CD4-positive, alpha-beta T cell (primary cell): ENCODE measurements at places on chromosomes 4 and X.

DNA sequence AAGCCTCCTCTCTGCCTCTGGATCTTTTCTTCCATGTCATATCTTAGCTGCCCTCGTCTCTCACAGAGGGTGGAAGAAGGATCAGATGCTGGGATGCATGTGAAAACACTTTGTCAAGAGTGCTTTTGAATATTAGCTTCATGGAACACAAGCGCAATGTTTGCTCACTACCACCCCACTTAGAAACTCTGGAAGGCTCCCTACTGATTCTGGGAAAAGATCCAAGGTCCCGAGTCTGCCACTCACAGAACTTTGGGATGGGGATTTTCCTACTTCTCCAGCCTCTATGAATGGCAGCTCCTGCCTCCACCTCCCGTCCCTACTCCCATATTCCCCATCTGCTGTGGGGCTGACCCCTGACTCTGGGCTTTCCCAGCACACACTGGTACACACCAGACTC, 40.2 kb upstream of the CRMP1 start:
- DNase-seq, result no peak

GRCh38 chr4:74374561-74375327, 9.8 kb downstream of the EREG start:
- no peak for DNase-seq

DNA sequence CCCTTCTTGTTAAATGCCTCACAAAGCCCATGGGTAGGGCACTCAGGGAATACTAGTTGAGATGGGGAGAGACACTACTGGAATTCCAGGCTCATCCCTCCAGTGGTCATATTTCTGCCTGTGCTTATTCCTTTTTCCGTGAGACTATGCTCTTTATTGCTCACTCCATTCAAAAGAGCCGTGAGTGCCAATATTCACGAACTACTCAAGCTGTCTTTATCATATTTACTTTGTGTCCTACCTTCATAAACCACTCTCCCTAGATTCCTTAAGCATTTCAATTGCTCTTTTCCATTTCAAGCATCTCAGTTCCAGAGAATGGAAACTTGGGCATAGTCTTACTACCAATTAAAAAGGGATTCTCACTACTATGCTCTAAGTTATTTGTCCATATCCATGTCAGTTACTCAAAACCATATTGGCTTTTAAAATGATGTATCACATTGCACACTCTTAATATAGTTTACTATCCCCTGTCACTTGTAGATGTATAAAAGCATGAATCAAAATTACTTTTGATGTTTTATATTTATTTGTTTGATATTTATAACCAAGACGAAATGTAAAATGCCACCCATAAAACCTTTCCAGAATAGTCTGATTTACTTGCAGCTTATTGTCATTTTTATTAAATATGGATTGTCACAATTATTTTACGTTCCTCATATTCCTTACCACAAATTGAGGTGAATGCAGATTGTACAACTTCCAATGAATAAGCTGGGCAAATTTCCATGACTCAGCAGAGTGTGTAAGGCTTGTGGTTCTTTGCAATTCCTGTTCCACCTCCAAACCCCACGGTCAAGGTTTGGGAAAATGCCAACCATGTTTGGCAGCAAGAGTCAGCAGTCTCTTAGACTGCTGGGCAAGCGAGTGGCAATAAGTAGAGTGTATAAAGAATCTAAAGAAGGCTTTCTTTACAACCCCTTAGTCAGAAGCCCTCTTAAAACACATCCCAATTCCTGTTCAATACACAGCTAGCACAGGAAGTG, 24.4 kb downstream of the ENOX2 start:
- DNase-seq, result no peak

- DNase-seq, result no peak
These were observed 27.2 kb upstream of the BTC start for GRCh38 chr4:74821541-74821940.

DNA sequence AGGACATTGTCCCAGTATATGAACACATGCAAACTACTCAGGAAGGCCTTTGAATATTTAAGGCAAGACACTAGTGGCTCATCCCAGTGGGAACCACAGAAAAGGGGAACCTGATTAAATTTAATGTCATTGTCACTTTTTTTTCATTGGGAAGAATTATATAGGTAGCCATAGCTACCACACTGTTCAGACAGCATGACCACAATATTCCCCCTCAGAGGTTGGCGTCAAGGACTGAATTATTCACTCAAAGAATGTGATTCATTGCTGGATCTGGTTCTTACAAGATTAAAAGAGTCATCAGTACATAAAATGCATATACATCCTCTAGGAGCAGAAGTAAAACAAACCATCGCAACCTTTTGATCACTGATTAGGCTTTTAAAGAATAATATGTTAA, 92.0 kb upstream of the SMARCAD1 start:
- no peak for DNase-seq

GRCh38 chr4:53348046-53348445, 17.8 kb downstream of the SCFD2 start:
- no peak for DNase-seq

- DNase-seq, result no peak
These were observed 215.1 kb upstream of the PITX2 start for GRCh38 chr4:110837896-110838450.

DNA sequence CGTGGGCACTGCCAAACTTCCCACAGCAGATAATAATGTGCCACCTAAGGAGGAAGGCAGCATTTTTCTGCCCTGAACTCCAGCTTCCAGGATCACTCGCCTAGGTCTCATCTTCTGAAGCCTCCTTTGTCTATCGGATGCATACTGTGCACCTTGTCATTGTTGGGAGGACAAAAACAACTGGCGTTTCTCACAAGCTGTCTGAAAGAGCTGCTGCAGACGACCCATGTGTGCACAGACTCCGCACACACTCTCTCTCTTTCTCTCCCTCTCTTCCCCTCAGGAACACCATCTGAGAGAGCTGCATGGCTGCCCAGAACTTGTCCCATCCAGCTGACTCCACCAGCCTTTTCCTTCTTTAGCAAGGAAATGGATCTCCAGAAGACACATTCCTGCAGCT, 83.0 kb downstream of the MAML3 start:
- no peak for DNase-seq

DNA sequence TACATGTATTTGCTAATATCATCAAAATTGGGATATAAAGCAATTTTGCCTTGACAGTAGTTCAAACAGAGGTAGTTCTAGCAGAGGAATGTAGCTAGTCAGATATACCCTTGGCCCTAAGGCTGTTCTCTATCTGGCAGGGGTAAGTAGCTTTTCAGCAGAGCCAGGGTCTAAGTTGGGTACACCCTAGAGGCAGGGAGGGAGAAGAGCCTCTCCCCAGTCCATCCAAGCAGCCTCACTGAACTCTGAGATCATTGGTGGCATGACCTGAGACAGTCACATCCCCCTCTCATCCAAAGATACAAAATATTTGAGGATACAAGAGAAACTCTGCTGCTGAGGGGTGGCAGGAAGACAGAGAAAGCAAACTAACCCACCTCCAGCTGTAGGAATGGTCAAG, 343.7 kb downstream of the DHX15 start:
- no peak for DNase-seq

DNA sequence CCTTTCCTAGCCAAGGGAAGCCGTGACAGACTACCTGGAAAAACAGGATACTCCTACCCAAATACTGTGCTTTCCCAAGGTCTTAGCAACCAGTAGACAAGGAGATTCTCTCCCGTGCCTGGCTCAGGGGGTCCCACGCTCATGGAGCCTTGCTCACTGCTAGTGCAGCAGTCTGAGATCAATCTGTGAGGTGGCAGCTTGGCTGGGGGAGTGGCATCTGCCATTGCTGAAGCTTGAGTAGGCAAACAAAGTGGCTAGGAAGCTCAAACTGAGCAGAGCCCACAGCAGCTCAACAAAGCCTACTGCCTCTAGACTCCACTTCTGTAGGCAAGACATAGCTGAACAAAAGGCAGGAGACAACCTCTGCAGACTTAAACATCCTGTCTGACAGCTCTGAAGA, 177.1 kb downstream of the PARM1 start:
- DNase-seq, result no peak

- no peak for DNase-seq
These were observed 24.7 kb upstream of the PRPS1 start for GRCh38 chrX:107603429-107604159.

DNA sequence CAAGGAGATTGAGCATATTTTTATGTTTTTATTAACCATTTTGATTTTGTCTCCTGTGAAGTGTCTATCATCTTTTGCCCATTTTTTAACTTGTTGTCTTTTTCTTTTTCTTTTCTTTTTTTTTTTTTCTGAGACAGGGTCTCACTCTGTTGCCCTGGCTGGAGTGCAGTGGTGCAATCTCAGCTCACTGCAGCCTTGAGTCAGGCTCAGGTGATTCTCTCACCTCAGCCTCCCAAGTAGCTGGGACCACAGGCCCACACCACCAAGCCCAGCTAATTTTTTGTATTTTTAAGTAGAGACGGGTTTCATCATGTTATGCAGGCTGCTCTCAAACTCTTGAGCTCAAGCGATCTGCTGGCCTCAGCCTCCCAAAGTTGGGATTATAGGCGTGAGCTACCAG, 4.6 kb upstream of the ADD1 start:
- DNase-seq, result no peak

DNA sequence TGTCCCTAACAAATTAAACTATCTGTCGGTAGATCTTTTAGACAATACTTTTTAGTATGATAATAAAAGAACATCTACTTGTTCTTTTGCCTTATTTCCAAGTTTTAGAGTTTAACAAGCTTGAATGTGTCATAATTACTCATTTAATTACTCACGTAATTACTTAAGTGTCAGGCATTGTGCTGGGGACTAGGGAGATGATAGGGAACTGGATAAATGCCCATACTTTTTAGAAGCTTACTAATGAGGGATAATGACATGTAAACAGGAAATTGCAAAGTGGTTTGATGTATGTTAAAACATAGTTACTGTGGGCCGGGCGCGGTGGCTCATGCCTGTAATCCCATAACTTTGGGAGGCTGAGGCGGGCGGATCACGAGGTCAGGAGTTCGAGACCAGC, 158.3 kb downstream of the DMD start:
- DNase-seq, result no peak

DNA sequence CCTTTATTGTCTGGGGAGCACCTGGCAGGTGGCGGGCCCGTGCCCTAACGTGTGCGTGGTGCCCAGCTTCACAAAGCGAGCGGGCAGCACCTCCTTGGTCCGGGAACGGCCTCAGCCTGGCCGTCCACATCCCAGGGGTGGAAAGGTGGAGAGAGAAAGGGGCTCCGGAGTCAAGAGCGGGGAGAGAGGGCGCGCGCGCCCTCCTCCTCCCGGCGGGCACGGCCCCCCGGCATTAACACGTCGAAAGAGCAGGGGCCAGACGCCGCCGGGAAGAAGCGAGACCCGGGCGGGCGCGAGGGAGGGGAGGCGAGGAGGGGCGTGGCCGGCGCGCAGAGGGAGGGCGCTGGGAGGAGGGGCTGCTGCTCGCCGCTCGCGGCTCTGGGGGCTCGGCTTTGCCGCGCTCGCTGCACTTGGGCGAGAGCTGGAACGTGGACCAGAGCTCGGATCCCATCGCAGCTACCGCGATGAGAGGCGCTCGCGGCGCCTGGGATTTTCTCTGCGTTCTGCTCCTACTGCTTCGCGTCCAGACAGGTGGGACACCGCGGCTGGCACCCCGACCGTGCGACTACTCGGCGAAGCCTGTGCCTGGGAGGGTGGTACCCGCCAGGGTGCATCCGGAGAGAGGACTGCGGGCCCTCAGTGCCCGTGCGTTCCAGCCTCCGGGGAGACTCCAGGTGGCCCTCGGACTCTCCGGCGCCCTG, at the start of gene KIT:
KIT (plus strand) TSS at position 407 of the 701 bp plus-strand sequence; CDS start at position 465, 58 bp downstream.
- DNase-seq, result no peak

DNA sequence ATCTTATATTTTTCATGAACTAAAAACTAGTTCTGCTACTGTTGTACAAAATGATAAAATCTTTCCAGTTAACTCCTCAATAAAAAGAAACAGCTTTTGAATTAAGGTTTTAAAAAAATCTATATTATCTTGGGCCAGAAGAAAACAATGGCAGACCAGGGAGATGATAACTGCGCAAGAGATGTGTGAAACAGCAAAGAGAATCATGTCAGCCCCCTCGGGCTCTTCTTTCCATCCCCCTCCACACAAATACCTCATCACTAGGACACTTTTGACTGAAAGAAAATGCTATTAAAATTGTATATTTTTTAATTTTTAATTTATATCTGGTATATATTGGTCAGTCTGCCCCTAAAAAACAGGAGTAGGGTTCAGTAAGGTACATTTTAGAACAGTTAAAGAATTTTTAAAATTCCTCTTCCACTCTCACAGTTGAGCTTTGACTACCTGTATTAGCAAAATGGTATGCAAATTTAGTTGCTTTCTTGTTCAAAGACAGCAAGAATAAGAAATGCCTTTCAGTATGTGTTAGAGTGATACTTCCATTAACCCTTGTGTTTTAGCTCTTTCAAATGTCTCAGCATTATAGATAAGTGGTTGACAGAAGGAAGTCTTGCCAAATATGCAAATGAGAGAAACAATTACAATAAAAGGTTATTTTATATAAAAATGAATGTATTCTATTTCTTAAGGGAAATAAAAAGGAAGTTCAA, 36.4 kb upstream of the LCORL start:
- no peak for DNase-seq

GRCh38 chr4:189613207-189613606, 327.5 kb upstream of the FRG1 start:
- DNase-seq, result no peak

DNA sequence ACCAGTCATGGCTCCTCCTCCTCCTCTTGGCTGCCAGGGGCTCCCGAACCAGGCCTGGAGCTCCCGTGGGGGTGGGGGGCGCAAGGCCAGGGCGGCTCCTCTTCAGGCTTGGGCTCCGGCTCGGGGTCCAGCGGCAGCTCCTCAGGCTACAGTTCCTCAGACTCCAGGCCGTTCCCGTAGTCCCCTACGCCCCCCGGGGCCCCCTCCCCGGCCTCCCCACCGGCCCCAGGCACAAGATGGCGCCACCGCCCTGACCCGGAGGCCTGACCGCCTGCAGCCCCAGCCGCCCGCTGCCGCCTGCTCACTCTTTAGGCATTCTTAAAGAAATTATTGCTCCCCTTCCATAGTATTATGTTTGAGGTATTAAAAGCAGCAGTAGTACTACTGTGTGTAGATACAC, 54.5 kb downstream of the TAF1 start:
- DNase-seq, result no peak

GRCh38 chrX:13786048-13786447, 30.8 kb downstream of the GPM6B start:
- no peak for DNase-seq

DNA sequence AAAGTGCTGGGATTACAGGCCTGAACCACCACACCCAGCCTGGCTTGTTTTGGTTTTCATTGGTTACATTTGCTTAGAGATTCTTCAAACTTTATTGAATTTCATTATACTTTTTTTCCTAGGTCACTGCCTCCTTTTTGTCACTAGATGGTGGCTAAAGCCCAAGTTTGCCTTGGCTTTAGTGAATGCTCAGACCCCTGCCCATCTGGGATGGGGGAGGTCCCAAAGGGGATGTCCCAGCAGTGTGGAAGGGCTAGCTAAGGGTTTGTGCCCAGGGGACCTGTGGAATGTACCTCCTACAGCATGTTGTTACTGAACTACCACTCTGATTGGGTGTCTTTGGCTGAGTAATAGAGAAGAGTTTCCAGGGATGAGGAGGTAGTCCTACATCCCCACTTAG, 58.4 kb downstream of the CEP135 start:
- DNase-seq, result no peak

- DNase-seq, result no peak
These were observed 57.9 kb downstream of the DKK2 start for GRCh38 chr4:106978046-106978774.

GRCh38 chr4:37652747-37653527, 33.2 kb downstream of the RELL1 start:
- no peak for DNase-seq

GRCh38 chr4:111792632-111793031, 352.6 kb upstream of the FAM241A start:
- no peak for DNase-seq
